ENCODE measurements at places on chromosomes 16 and 17. TPM values are rescaled to one million over a fixed set of nuclear protein-coding genes. Genes with fewer than 3 reads are reported as not detected.

- peaks cover 11% of the 10 kb centered on the region for H3K36me3 ChIP-seq
- DNase-seq: no peak
- H3K27me3 ChIP-seq: no peaks in the 10 kb centered on the region
- no peaks in the 10 kb centered on the region for H3K4me1 ChIP-seq
- H3K4me3 ChIP-seq: no peak overlapping the region
These were observed 143.2 kb downstream of the PHKB start for GRCh38 chr16:47604306-47604705.

Gene CRHR1
- total RNA-seq: not detected

- peak overlapping the region; percentile 66 for H3K27ac ChIP-seq
- no peak overlapping the region for H3K4me3 ChIP-seq
- DNase-seq: no peak
- no peaks in the 10 kb centered on the region for H3K27me3 ChIP-seq
- peaks cover 12% of the 10 kb centered on the region for H3K4me1 ChIP-seq
These were observed 646.1 kb downstream of the CDH11 start for GRCh38 chr16:64475627-64476351.

GRCh38 chr17:2264067-2264860 lies 39.3 kb downstream of the SMG6 start:
- H3K27me3 ChIP-seq: no peaks in the 10 kb centered on the region
- peaks cover 6% of the 10 kb centered on the region for H3K36me3 ChIP-seq
- no peak overlapping the region for H3K4me3 ChIP-seq
- DNase-seq: no peak
- no peak overlapping the region for H3K27ac ChIP-seq
- H3K4me1 ChIP-seq: peaks cover 16% of the 10 kb centered on the region

Gene PIK3R5
- total RNA-seq: 5.0 TPM
